Activated CD4-positive, alpha-beta T cell treated with anti-CD3 and anti-CD28 coated beads for 36 hours (primary cell): ENCODE measurements at places on chromosomes 7 and 10. TPM values are rescaled to one million over a fixed set of nuclear protein-coding genes. Genes with fewer than 3 reads are reported as not detected.

DNA sequence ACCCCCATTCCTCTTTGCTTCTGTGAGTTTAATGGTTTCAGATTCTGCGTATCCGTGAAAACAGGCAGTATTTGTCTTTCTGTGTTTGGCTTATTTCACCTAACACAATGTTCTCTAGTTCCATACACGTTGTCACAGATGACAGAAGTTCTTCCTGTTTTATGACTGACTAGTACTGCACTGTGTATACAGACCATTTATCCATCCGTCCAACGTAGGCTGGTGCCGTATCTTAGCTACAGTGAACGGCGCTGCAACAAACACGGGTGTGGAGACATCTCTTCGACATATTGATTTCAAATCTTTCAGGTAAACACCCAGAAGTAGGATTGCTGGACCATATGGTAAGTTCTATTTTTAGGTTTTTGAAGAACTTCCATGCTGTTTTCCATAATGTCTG, 181.7 kb downstream of the PARD3 start:
- no peak overlapping the region for H3K27ac ChIP-seq
- H3K4me3 ChIP-seq, result no peak overlapping the region
- no peak for DNase-seq
- no peaks in the 10 kb centered on the region for H3K36me3 ChIP-seq
- H3K4me1 ChIP-seq, result peaks cover 12% of the 10 kb centered on the region
- peaks cover 4% of the 10 kb centered on the region for H3K27me3 ChIP-seq

- peaks cover 20% of the 10 kb centered on the region for H3K4me1 ChIP-seq
- no peak for DNase-seq
- peaks cover 17% of the 10 kb centered on the region for H3K27me3 ChIP-seq
- H3K36me3 ChIP-seq, result peaks cover 2% of the 10 kb centered on the region
- H3K4me3 ChIP-seq, result no peak overlapping the region
Measured at GRCh38 chr7:24732646-24733413, 24.4 kb downstream of the GSDME start.

NXPH1 gene
- not detected for total RNA-seq

NODAL gene
- total RNA-seq, result not detected

MYPN gene
- not detected for total RNA-seq

DNA sequence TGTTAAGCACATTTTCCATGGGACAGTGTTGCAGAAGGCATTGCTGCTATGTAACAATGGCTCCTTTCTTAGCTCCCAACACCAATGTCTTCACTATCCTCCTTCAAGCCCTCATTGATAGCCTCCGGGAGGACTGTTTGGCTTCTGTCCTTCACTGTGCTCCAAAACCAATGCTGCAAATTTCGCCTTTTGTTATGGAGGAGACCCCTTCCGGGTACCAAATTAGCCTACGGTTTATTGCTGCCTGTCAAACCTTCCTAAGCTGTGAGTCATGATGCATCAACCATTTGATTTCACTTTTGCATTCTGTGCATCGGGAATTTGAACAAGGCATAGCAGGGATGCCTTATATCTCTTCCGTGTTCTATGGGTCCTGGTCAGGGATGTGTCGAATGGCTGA, 432.9 kb downstream of the GATA3 start:
- H3K4me3 ChIP-seq, result no peak overlapping the region
- no peaks in the 10 kb centered on the region for H3K4me1 ChIP-seq
- no peak overlapping the region for H3K27ac ChIP-seq
- peaks cover 13% of the 10 kb centered on the region for H3K27me3 ChIP-seq
- H3K36me3 ChIP-seq, result no peaks in the 10 kb centered on the region
- DNase-seq, result no peak

GRCh38 chr7:41351091-41351490, 351.8 kb downstream of the INHBA start:
- H3K36me3 ChIP-seq, result no peaks in the 10 kb centered on the region
- no peak for DNase-seq
- no peaks in the 10 kb centered on the region for H3K27me3 ChIP-seq
- no peak overlapping the region for H3K27ac ChIP-seq
- H3K4me1 ChIP-seq, result no peaks in the 10 kb centered on the region

DNA sequence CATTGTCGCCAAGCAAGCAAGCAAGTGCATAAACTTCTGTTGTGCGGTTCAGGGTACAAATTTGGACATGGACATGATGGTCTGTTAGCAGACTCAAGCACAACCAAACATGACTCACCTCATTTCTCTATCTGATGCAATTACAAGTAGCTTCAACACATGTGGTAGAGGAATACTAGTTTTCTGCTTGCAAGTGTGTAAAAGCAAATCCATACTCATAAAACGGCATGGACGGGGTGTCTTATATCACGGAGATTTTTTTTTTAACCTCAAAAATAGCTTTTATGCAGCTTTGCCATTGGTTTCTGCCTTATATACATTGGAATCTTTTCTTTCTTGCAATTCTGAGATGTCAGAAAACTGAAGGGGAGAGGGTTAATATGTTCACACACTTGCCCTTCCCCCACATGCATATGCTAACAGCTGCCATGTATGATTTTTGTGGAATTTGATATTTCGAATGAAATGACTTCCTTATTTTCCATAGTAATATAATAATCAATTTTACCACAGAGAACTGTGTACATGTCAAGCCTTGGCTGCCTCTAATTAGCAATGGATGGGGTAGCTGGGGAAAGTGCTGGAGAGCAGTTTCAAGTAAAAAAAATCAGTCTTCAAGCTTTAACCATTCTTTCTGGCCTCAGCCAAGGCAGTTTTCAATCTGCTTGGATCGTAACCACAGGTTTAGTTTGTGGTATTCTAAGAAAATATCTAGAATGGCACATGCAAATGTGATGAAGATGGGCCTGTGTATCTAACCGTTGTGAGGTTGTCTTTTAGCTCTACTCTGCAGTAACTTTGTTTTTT, 106.0 kb upstream of the PDCD4 start:
- H3K4me3 ChIP-seq, result no peak overlapping the region
- peaks cover 5% of the 10 kb centered on the region for H3K27me3 ChIP-seq
- DNase-seq, result no peak
- H3K4me1 ChIP-seq, result peaks cover 14% of the 10 kb centered on the region
- H3K27ac ChIP-seq, result peak overlapping the region; percentile 17

DNA sequence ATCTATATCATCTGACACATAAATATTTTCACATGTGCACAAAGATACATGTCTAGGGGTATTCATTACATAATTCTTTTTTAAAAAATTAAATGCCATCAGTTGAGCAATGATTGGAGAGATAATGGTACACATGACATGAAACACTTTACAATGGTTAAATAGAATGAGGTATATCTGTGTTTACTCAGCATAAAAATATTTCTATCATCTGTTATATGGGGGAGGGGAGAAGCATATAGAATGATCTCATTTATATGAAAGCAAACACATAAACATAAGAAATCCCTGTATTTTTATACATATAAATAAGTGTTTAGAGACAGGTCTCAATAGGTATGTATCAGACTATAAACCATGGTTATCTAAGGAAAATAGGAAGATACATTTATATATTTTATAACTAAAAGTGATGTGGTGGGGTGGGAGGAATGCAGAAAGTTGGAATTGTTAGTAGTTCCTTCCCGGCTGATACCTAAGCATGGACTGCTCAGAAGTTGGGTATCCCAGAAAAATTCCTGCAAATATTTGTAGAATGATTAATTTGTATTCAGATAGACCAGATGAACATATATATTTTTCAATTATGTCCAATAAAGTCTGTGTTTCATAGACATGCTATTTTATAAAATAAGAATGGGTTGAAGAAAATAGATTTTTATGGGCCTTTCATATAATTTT, 75.1 kb downstream of the SHOC2 start:
- no peaks in the 10 kb centered on the region for H3K27me3 ChIP-seq
- no peak overlapping the region for H3K4me3 ChIP-seq
- no peak for DNase-seq

- H3K36me3 ChIP-seq, result peaks cover 2% of the 10 kb centered on the region
- H3K27me3 ChIP-seq, result no peaks in the 10 kb centered on the region
- peaks cover 9% of the 10 kb centered on the region for H3K4me1 ChIP-seq
- no peak overlapping the region for H3K27ac ChIP-seq
Measured at GRCh38 chr10:26863351-26864076, 2.8 kb upstream of the ABI1 start.

FAM25G gene
- total RNA-seq, result not detected

PTPN20 gene
- 2.0 TPM for total RNA-seq

GRCh38 chr10:109089779-109090178, 833.5 kb downstream of the XPNPEP1 start:
- no peaks in the 10 kb centered on the region for H3K36me3 ChIP-seq
- no peak overlapping the region for H3K27ac ChIP-seq
- no peaks in the 10 kb centered on the region for H3K27me3 ChIP-seq
- H3K4me3 ChIP-seq, result no peak overlapping the region

DNA sequence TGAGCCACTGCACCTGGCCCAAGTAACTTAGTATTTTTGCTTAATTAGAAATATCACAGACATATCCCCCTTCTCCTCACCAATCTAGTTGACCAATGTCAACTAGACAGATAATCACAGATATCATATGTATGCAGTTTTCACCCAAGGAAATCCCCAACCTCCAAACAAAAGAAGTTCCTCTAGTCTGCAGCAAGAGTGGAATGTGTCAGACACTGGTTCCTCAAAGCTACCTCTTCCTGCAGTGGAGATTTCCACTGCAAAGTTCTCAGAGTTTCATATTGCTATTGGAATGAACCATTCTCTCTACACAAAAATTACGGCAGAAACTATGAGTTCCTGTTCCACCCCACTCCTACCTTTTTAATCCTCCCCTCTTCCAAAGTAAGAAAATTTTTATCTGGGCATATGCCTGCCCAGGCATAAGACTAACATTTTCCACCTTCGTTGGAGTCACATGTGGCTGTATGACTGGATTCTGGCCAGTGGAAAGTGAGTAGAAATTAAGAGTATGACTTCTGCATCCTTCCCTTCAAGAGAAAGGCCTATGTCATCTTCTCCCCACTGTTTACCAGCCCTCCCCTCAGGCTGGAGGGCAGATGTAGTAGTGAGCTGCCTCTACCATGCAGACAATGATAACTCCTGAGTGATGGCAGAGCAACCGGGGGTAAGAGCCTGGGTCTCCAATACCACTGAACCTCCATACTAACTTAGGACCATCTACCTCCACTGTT, 103.0 kb downstream of the MYOF start:
- H3K36me3 ChIP-seq, result peaks cover 28% of the 10 kb centered on the region
- peaks cover 4% of the 10 kb centered on the region for H3K27me3 ChIP-seq
- DNase-seq, result peak; percentile 53
- H3K4me3 ChIP-seq, result peak overlapping the region; percentile 50

GRCh38 chr10:117972168-117972837, 74.4 kb downstream of the RAB11FIP2 start:
- no peak for DNase-seq
- H3K4me3 ChIP-seq, result no peak overlapping the region
- H3K4me1 ChIP-seq, result no peaks in the 10 kb centered on the region

C10orf62 gene
- total RNA-seq, result not detected

GRCh38 chr7:16260236-16260728, 161.1 kb downstream of the CRPPA start:
- H3K4me1 ChIP-seq, result no peaks in the 10 kb centered on the region
- no peak overlapping the region for H3K27ac ChIP-seq
- peaks cover 3% of the 10 kb centered on the region for H3K36me3 ChIP-seq
- no peak overlapping the region for H3K4me3 ChIP-seq

- H3K4me3 ChIP-seq, result peak overlapping the region; percentile 42
- no peaks in the 10 kb centered on the region for H3K27me3 ChIP-seq
- H3K27ac ChIP-seq, result no peak overlapping the region
- peak; percentile 56 for DNase-seq
- peaks cover 3% of the 10 kb centered on the region for H3K36me3 ChIP-seq
Measured at GRCh38 chr7:30148951-30149459, 14.2 kb downstream of the MTURN start.

FOXP2 gene
- not detected for total RNA-seq

DNA sequence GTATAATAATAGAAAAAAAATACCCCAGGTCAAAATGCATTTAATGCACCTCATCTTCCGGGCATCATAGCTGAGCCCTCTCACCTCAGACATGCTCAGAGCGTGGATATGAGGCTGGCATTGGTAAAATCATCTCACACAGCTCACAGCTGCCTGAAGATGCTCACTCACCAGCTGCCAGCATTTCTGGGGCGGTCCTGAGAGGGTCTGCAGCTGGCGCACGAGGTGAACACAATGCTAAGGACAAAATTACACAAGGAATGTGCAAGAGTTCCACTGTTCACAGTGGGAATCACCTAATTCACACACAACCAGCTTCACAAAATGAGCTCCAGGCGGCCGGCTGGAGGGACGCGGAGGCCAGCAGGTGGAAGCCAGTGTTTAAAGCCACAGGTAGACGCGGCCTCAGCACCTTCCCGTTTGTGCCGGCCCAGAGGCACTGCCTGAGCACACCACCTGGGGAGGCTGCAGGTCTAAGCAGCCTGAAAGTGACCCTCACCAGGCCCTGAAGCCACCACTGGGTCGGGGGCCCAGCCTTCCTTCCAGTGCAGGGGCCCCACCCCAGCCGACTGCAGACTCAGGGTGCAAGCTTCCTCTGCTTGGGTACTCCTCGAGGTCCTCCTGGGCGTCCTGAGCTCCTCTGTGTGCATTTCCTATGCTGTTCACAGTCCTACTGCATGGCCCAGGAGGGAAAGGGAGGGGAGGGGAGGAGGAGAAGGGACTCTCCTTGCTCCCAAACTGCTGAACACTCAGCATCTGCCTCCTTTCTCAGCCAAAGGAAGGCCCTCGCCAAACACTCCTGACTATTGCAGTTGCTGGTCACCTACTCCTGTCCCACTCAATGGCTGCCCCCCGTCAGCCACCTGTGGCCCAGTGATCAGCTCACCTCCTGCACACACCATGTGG, 61.2 kb upstream of the FAM20C start:
- H3K4me3 ChIP-seq, result no peak overlapping the region
- DNase-seq, result no peak
- H3K36me3 ChIP-seq, result no peaks in the 10 kb centered on the region
- H3K27ac ChIP-seq, result no peak overlapping the region
- no peaks in the 10 kb centered on the region for H3K4me1 ChIP-seq

DNA sequence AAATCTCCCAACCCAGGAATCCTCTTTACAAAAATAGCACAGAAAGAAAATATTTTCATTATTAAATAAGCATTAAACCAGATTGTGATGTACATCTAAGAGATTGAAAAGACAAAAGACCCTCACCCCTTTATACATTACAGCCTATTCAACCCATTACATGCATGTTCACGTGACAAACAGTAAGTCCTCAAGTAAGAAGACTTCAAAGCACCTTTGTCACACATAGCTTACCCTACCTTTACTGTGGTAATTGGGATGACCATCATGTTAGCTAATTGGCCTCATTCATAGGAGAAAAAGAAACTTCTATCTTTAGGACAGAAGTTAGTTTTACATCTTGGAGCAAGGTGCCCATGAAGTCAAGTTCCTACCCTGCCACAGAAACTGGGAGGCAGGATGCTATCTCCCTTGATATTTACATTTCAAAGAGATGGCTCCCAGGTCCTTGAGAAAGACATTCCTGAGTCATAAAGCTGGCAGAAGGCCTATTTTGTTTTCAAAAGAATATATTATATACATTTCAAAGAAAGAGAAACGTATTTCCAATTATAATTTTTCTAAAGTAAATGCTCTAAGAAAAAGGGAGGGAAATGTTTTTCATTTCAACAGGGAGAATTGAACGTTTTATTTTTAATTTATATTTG, 48.1 kb downstream of the GNAI1 start:
- peaks cover 5% of the 10 kb centered on the region for H3K27me3 ChIP-seq
- no peak overlapping the region for H3K27ac ChIP-seq

DGKI gene
- total RNA-seq, result 2.9 TPM
